ENCODE measurements at places on chromosomes 7 and 10.

DNA sequence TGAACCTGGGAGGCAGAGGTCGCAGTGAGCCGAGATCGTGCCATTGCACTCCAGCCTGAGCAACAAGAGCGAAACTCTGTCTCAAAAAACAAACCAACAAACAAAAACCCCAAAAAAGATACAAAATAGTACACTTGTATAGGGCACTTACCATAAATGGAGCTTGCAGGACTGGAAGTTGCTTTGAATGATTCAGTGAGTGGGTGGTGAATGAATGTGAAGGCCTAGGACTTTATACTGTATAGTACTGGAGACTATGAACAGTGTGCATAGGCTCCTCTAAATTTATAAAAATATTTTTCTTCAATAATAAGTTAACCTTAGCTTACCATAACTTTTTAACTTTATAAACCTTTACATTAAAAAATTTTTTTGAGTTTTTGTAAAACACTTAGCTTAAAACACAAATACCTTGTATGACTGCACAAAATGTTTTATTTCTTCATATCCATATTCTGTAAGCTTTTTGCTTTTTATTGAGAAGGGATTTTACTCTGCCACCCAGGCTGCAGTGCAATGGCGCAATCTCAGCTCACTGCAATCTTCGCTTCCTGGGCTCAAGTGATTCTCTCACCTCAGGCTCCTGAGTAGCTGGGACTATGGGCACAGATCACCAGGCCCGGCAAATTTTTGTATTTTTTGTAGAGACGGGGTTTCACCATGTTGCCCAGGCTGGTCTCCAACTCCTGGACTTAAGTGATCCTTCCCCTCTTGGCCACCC lies 6.9 kb upstream of the H2AZ2 start:
- DNase-seq = no peak

DNA sequence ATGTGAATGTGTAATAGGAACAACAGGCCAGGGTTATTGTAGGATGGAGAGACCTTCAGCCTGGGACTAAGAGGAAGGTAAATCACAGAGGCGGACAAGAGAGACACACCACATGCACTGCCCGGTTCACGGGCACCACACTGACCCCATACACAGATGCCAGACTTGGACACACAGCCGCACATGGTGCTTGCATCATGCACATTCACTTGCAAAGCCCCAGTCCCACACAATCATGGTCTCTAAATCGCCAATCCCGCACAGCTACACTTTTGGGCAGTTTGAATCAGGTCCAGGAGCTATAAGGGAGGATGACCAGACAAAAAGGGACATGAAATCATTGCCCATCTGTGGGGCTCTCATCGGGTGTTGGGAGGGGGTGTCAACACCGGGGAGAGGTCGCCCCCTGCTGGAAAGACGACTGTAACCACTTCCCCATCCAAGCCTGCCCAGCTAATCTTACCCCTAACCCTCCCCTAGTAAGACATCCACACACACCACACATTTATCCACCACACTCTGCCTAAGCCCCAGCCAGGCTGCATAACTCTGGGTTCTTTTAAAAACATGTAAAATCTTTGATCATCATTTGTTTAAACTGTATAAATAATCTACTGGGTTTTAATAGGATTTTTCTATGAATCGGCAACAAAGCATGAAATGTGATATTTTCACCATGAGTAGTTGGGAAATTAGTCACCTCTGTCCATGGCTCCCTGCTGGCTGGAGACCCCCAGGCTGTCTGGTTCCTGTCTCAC lies 40.5 kb upstream of the SLF2 start:
- DNase-seq = no peak

GRCh38 chr10:132515811-132516726 lies 21.5 kb upstream of the INPP5A start:
- no peak for DNase-seq

DNA sequence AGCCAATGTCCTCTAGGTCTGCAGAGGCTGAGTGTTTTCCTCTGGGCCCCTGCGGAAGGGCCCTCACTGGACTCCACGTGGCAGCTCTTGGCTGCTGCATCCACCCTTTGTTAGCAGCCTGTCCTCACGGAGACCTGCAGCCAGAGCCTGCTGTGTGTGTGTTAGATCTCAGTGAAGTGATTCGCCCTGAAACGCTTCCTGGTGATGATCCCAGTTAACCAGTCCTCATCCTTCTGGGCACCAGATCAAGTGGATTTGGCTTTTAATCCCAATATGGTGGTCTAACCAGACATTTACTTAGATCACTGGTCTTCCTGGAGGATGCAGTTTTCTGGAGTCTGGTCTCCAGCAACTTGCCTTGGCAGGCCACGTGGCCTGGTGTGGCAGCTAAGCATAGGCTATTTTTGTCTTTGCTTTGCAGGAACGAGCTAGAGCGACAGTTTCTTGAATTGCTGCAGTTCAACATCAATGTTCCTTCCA lies 39.5 kb upstream of the GJD4 start:
- no peak for DNase-seq

DNA sequence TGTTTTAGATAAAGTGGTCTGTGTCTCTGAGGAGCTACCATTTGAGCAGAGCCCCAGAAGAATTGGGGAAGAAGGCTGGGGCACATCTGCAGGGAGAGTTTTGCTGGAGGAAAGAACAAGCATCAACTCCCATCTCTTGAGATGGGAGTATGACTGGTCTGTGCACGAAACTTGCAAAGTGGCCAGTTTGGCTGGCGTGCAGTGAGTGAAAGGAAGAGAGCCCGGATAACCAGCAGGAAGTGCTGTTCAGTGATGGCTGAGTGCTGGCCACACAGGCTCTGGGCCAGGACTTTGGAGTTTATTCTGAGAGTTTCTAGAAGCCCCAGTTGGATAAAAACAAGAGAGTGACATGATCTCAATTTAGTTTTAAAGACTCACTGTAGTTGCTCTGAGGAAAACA lies 34.4 kb upstream of the SVIL start:
- DNase-seq = no peak

- DNase-seq = no peak
These were observed 19.9 kb downstream of the POLL start for GRCh38 chr10:101568054-101568745.

DNA sequence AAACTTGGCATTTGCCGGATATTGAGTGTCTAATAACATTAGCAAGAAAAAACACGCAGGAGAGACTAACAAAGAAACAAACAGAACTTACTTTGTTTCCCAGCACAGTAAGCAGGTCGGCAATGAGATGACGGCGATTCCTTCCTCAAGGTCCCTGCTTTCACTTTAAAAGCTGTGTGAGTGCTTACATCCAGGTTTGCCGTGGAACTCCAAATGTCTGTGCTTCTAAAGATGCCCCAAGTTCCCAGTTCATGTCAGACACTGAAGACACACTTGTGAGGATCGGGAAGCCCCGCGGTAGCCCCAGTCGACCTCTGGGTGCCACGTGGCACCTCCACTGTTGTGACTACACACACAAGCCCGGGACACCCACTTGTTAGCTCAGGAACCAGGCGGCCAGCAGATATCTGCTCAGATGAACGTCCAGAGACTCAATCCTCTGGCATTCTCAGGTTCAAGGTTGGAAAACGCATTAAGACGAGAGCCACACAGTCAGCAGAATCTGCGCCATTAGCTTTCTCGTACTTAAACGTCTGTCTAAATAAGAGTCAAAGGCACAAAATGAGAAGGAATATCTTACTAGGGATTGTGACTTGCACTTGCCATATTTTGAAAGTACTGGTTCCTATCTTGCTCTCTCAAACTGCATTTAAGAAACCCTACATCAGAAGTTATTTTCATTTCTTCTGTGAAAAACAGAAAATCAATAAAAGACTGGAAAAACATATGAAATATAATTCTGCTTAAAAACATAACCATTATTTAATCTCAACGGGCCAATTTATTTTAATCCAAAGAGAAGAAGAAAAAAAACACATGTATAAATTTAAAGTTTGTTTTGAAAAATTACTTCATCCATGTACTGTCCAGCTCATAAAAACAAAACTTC lies 207.6 kb upstream of the KLF14 start:
- no peak for DNase-seq

- DNase-seq = no peak
These were observed 137.6 kb downstream of the ZNF467 start for GRCh38 chr7:149635561-149636329.

DNA sequence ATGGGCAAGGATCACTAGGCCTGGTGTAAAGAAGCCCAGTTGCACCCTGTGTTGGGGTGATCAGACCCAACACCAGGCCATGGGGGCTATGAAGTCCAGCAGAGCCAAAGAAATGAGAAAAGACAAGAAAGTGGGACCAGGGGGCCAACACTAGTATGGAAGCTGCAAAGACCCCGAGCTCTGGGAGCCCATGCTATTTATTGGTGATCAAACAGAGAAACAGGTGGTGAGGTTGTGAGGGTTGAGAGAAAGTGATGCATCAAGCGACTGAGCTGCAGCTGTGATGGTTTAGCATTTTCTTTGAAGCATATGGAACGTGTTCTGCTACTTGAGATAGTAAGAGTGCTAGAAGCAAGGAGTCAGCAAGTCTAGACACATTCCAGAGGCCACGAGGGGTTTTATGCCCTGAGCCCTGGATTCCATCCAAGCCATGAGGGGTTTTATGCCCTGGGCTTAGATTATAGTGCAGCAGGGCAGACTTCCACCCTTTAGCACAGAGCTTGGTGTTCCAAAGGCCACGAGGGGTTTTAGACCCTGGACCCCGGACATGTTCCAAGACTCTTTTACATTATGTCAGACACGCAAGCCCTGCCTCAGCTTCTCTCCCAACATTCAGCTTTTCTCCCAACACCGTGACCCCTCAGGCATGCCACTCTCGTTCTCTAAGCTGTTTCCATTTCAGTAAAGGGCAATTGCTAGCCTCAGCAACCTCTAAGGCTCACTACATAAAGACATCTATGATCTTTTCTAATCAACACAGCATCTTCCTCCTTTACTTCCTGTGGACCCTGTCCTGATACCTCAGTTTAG lies 43.1 kb upstream of the GPAM start:
- no peak for DNase-seq

DNA sequence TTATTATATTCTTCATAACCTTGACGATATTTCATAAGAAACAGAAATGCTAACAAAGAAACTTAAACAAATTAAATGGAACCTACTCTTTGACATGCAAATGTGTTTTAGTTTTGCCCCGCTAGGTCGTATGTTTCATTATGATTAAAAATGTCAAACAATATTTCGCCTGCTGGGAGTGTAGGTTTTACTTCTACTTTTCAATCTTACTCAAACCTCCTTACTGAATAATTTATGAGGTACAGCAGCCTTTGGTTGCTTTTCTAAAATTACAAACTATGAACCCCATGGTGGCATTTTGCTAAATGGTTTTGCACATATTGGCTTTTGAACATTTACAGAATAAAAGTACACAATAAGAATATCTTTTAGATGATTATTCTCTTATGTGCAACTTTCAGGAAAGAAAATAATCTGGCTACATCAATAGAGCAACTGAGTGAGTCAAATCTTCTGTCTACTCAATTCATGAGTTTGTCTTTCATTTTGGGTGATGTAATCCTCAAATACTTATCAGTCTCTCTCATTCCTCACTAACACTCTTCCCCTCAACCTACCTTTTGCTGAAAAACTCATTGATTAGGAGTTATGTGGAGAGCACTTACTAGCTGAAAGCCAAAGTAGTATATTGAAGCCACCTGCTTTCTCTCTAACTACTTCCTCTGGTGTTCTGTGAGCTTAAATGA lies 1226.4 kb downstream of the XPNPEP1 start:
- no peak for DNase-seq

GRCh38 chr10:132630156-132630555 lies 92.6 kb downstream of the INPP5A start:
- no peak for DNase-seq

DNA sequence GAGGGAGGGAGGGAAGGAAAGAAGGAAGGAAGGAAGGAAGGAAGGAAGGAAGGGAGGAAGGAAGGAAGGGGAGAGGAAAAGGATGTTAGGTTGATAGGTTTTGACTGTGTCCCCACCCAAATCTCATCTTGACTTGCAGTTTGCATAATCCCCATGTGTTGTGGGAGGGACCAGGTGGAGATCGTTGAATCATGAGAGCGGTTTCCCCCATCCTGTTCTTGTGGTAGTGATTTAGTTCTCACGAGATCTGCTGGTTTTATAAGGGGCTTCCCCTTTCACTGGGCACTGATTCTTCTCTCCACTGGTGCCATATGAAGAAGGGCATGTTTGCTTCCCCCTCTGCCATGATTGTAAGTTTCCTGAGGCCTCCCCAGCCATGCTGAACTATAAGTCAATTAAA lies 15.1 kb upstream of the NUDCD3 start:
- no peak for DNase-seq

GRCh38 chr10:71289421-71290130 lies 29.5 kb upstream of the SLC29A3 start:
- no peak for DNase-seq

DNA sequence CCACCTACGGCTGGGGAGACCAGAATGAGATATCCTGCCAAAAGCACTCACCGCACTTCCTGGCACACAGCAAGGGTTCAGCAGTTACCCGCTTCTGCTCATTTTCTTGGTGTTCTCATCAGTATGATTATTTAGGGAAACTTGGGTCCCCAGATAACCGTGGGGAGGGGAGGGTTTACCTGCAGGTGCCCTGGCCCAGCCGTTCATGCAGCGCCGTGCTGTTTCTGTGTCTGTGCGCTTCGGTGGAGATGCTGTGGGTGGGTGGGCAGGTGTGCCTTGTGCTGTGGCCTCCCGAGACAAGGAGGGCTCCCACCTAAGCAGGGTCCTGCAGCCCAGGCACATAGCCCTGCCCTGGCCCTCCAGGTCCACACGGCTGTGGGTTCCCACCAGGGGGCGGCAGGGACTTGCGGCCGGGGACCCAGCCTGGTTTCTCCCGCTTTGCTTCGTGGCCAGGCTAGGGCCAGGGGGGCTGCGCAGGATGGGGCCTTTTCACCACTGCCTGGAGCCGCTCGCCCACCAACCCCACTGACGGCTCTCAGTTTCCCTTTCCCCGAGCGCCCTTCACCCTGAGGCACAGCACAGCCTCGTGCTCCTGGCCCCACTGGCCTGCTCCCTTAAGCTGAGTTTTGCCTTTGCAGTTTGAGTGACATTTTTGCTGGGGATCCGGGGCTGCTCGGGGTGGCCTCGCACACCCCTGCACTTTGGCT lies 78.5 kb downstream of the LHPP start:
- DNase-seq = no peak

- no peak for DNase-seq
These were observed 750.1 kb upstream of the SORCS1 start for GRCh38 chr10:107914450-107915214.

GRCh38 chr7:117673839-117674238 lies 194.0 kb downstream of the CFTR start:
- DNase-seq = no peak

DNA sequence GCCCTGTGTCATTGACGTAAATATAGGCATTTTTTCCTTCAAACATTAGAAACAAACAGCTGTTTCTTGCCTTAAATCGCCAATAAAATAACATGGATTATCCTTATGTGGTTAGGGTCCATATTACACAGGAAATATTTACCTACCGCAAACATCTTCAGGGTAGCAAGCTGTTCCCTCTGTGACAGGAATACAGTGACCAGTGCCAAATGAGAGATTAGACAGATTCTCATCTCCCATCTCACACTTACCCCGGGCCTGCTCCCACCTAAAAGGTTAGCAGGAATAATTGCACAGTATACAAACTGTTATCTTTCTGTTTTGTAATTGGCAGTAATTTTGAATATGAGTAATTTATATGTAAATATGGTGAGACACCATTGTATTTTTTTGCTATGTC lies 16.5 kb downstream of the MKI67 start:
- no peak for DNase-seq

- no peak for DNase-seq
These were observed 31.8 kb downstream of the CHST3 start for GRCh38 chr10:71995887-71996575.
